Activated CD4-positive, alpha-beta T cell treated with anti-CD3 and anti-CD28 coated beads for 36 hours (primary cell): ENCODE measurements at places on chromosomes 2 and 18. TPM values are rescaled to one million over a fixed set of nuclear protein-coding genes. Genes with fewer than 3 reads are reported as not detected.

The ST6GAL2 gene
- not detected for total RNA-seq

The INPP4A gene
- total RNA-seq, result 33.0 TPM

The TSPYL6 gene
- not detected for total RNA-seq

The OXER1 gene
- total RNA-seq, result 0.23 TPM

The AQP12A gene
- total RNA-seq, result not detected

The GALR1 gene
- not detected for total RNA-seq

The IL1F10 gene
- not detected for total RNA-seq

The NEU2 gene
- not detected for total RNA-seq

The C2orf69 gene
- 15.3 TPM for total RNA-seq

The TM4SF20 gene
- total RNA-seq, result not detected

GRCh38 chr2:70103531-70104061, 16.3 kb downstream of the PCBP1 start:
- H3K4me1 ChIP-seq, result peaks cover 56% of the 10 kb centered on the region
- peak overlapping the region; percentile 73 for H3K4me3 ChIP-seq
- peak; percentile 49 for DNase-seq
- peaks cover 4% of the 10 kb centered on the region for H3K36me3 ChIP-seq
- no peaks in the 10 kb centered on the region for H3K27me3 ChIP-seq

- no peak overlapping the region for H3K27ac ChIP-seq
- no peaks in the 10 kb centered on the region for H3K4me1 ChIP-seq
- no peaks in the 10 kb centered on the region for H3K36me3 ChIP-seq
- DNase-seq, result no peak
- no peaks in the 10 kb centered on the region for H3K27me3 ChIP-seq
Measured at GRCh38 chr2:64957109-64957903, 31.9 kb upstream of the SLC1A4 start.

GRCh38 chr18:9994701-9995235, 81.0 kb downstream of the VAPA start:
- H3K36me3 ChIP-seq, result no peaks in the 10 kb centered on the region
- H3K4me3 ChIP-seq, result no peak overlapping the region
- no peak overlapping the region for H3K27ac ChIP-seq
- H3K27me3 ChIP-seq, result peaks cover 5% of the 10 kb centered on the region
- DNase-seq, result no peak

DNA sequence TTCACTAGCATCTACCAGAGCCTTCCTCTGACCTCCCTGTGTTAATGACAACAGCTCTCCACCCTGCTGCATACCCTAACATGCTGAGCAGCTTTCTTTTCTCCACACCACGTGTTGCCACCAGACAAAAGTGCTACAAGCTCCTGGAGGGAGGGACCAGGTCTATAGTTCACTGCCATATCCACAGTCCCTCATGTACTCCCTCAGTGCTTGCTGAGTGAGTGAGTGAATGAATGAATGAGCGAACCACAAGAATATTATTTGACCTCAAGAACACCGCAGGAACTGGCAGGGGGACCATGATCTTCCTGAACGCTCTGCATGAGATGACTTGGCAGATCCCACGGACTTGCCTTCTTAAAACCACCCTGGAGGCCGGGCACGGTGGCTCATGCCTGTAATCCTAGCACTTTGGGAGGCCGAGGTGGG, 47.4 kb upstream of the CAB39 start:
- peak overlapping the region; percentile 19 for H3K4me3 ChIP-seq
- H3K27ac ChIP-seq, result peak overlapping the region; percentile 97
- H3K36me3 ChIP-seq, result peaks cover 1% of the 10 kb centered on the region
- peaks cover 93% of the 10 kb centered on the region for H3K4me1 ChIP-seq
- no peaks in the 10 kb centered on the region for H3K27me3 ChIP-seq
- peak; percentile 45 for DNase-seq

- peaks cover 24% of the 10 kb centered on the region for H3K4me1 ChIP-seq
- peaks cover 13% of the 10 kb centered on the region for H3K36me3 ChIP-seq
- H3K4me3 ChIP-seq, result no peak overlapping the region
- H3K27me3 ChIP-seq, result no peaks in the 10 kb centered on the region
- H3K27ac ChIP-seq, result no peak overlapping the region
Measured at GRCh38 chr2:39378968-39379367, 58.1 kb downstream of the MAP4K3 start.

- H3K27ac ChIP-seq, result no peak overlapping the region
- H3K4me1 ChIP-seq, result peaks cover 7% of the 10 kb centered on the region
- DNase-seq, result no peak
- H3K27me3 ChIP-seq, result no peaks in the 10 kb centered on the region
- H3K36me3 ChIP-seq, result no peaks in the 10 kb centered on the region
Measured at GRCh38 chr2:231671270-231672050, 36.9 kb upstream of the PTMA start.

DNA sequence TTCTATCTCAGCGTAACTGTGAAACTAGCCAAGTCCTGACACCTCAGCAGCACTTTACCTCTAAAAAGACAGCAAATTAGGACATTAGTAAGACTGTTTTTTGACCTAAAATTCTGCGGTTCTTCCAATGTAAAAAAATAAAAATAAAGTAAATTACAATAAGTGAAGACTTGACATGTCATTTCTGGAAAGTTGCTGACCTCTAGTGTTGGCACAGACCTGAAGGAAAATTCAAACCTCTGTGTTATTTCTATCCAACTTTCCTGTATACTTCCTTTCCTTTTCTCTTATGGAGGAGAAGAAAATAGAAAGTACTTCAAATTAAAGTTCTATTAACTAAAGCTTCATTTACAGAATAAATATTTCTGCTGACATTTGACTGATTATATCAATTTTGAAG, 110.6 kb downstream of the TMEM182 start:
- DNase-seq, result no peak
- no peaks in the 10 kb centered on the region for H3K36me3 ChIP-seq
- no peak overlapping the region for H3K27ac ChIP-seq
- H3K4me1 ChIP-seq, result no peaks in the 10 kb centered on the region

GRCh38 chr2:75303227-75303626, 103.9 kb upstream of the TACR1 start:
- no peaks in the 10 kb centered on the region for H3K27me3 ChIP-seq
- H3K27ac ChIP-seq, result no peak overlapping the region
- H3K4me3 ChIP-seq, result no peak overlapping the region
- peaks cover 2% of the 10 kb centered on the region for H3K36me3 ChIP-seq
- no peak for DNase-seq

DNA sequence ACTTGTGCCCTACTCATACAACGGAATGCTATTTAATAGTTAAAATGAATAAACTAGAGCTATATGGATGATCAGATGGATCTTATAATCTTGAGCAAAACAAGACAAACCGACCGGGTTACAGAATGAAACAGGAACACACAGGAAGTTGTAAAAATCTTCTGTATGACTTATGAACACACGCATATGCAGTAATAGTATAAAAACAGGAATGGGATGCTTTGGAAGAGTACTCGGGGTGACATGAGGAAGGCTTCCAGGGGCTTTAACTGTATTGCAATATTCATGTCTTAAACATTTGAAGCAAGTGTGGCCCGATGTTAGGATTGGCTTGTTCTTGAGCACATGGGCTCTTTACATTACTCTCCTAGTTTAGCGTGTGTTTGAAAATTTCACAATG, 14.9 kb upstream of the E2F6 start:
- H3K27me3 ChIP-seq, result peaks cover 47% of the 10 kb centered on the region
- DNase-seq, result no peak
- H3K27ac ChIP-seq, result no peak overlapping the region
- H3K4me1 ChIP-seq, result peaks cover 8% of the 10 kb centered on the region
- H3K36me3 ChIP-seq, result peaks cover 2% of the 10 kb centered on the region
- H3K4me3 ChIP-seq, result no peak overlapping the region

DNA sequence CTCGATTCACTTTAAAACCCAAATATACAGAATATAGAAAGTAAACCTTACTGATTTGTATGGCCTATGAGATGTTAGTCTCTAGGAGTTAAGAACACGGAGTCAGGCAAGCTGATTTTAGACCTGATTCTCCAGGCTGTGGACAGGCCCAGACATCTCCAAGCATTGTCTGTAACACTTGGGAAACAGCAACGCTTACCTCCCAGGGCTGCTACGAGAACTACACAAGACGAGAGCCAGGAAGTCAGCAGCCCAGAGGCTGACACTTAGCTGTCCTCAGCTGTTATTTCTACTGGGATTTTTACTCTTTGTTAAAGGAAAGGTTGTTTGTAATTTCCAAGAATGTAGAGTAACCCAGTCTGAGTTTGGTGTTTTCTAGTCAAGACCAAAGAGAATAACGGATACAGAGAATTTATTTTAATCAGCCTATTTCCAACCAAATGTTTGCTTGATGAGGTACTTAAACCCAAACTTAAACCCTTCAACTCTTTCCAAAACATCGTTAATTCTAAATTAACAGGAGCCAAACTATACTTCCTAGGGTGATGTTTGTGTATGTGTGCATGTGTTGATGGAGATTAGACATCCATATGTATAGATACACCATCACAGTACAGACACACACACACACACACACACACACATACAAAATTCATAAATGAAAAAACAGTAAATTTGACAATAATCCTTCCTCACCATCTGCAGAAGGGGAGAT, 123.4 kb downstream of the LAMA1 start:
- H3K27me3 ChIP-seq, result peaks cover 2% of the 10 kb centered on the region
- no peak overlapping the region for H3K4me3 ChIP-seq
- peaks cover 2% of the 10 kb centered on the region for H3K4me1 ChIP-seq
- DNase-seq, result no peak

DNA sequence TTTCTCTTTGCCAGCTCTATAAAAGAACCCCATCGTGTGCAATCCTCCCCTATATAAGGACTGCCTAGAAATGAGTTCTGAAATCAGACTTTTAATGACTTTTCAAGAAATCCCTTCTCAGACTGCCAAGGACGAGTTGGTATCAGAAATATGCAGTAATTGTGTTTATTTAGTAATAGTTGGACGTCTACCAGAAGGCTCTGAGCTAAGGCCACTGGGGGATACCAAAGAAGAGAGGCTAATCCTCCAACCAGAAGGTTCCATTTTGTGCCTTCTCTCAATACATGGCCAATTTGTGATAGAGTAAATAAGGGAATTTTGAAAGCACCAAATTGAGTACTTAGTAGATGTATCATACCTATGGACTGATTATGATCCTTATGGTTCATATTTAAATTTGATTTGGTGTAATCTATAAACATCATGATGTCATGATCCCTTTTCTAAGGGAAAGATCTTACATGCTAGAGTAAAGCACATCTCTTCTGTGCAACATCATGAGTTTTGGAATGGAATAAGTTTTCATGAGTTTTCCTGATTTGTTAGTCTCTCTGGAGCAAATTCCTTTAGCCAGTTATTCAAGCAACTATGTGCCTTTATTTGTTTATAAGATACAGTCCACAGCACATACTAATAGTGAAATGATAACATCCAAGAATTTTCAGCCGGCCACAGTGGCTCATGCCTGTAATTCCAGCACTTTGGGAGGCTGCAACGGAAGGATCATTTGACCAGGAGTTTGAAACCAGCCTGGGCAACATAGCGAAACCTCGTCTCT, 82.2 kb upstream of the LTBP1 start:
- no peak for DNase-seq
- peaks cover 10% of the 10 kb centered on the region for H3K27me3 ChIP-seq
- H3K4me3 ChIP-seq, result no peak overlapping the region
- H3K4me1 ChIP-seq, result peaks cover 6% of the 10 kb centered on the region
- no peak overlapping the region for H3K27ac ChIP-seq
